SHP77 (cell line): ENCODE measurements at places on chromosomes 2 and 18.
A peak's percentile ranks its signal among the peaks of the same experiment; 100 is the strongest.

DNA sequence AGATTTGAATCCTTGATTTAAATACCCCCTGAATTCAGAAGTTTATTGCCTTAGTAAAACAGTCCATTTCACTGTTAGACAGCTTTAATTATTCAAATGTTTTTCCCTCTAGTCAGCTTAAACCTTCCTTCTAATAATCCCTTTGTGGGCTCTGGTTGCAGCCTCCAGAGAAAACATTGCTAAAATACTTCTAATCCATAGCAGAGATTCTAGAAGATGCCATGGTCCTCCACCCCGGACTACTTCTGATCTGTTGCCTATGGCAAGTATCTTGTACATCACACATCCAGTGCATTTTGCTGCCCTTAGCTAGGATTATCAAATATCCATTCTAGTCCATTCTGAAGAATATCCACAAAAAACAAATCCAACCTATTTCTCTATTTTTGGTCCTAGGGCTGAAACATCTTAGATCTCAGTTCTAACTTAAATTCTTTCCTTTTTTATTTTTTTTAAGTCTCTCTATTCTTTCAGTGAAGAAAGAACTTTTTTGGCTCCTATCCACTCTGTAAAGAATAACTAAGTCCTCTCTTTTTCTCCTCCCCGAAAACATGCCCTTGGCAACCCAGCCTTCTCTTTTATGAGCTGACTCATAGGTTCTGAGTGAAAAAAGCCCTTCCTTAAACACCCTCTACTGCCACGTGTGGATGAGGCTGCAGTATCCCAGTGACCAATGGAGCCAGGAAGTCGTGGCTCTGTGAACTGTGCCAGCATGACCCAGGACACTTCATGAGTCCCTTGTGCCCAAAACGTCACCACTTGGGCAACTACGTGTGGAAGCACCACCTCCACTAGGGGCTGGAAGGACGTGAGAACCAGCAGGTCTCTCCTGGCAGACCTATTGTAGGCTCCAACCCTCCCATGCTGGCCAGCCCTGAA, 349.8 kb downstream of the TNS1 start:
- DNase-seq: no peak

DNA sequence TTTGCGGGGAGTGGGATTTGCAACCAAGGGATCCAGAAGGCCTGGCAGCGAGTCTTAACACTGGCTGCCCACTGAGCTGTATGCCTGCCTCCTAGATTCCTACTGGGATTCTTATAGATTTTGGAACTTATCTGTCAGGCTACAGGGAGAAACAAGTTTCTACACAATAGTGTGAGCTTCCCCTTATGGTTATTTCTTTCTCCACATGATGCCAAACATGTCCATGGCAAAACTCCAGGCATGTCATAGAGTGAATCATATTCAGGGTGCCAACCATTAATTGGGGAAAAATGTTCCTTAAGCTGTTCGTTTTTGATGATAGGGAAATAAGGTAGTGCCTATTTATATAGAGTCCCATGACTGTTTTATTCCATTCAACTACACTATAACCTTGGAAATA, 1185.2 kb upstream of the CELF4 start:
- DNase-seq: no peak

GRCh38 chr2:157032017-157032416, 225.5 kb upstream of the GALNT5 start:
- DNase-seq: no peak

- no peak for DNase-seq
These were observed 33.6 kb downstream of the SCTR start for GRCh38 chr2:119490653-119491195.

DNA sequence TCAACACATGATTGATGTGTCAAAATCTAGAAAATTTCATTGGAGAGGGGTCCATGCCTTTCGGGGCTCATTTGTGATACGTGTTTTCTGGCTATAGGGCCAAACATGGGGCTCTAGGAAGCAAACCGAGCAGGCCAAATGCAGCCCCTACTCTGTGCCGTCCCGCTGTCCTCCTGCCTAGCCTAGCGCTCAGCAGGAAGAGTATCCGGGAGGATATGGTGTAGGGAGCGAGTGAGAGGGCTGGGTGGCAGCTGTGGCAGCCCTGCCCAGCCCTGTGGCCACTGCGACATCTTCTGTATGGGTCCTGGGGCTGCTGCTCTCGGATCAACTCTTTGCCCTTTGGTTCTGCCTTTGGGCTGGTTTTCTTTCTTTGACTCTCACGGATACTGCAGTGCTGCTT, 120.1 kb upstream of the MAP3K20 start:
- DNase-seq: no peak

GRCh38 chr2:12602661-12603060, 114.1 kb upstream of the TRIB2 start:
- DNase-seq: no peak

DNA sequence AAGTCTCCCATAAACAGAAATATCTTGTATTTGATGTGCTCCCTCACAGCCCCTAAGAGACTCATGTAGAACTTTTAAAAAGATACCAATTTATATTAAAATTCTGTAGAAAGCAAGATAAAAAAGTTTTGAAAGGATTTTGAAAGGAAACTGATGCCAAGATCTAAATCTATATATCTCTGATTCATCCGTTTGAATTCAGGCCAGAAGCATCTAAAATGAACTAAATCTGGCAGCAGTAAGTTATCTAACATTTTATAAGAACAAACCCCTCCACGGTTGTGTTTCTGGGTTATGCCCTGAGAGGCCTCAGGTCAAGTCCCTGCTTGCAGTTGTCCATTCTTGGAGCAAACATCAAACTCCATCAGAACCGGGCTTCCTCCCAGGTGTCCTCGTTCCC, 165.8 kb downstream of the FBXO15 start:
- DNase-seq: no peak

DNA sequence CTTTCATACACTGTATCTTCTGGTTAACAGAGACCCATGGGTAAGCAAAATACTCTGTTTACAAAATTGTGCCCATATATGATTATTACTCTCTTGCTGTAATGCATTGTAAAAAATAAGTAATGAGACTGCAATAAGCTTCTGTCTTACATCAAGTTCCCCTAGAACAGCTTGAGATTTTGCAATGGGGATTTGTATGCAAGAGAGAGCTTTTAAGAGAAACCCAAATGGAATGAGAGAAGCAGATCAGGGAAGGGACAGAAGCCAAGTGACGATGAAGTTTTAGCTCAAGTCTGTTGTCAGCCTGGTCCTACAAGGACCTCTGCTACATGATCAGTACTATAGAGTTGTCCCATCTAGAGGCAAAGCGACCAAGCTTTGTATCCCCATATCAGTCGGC, 218.1 kb upstream of the VWC2L start:
- no peak for DNase-seq

DNA sequence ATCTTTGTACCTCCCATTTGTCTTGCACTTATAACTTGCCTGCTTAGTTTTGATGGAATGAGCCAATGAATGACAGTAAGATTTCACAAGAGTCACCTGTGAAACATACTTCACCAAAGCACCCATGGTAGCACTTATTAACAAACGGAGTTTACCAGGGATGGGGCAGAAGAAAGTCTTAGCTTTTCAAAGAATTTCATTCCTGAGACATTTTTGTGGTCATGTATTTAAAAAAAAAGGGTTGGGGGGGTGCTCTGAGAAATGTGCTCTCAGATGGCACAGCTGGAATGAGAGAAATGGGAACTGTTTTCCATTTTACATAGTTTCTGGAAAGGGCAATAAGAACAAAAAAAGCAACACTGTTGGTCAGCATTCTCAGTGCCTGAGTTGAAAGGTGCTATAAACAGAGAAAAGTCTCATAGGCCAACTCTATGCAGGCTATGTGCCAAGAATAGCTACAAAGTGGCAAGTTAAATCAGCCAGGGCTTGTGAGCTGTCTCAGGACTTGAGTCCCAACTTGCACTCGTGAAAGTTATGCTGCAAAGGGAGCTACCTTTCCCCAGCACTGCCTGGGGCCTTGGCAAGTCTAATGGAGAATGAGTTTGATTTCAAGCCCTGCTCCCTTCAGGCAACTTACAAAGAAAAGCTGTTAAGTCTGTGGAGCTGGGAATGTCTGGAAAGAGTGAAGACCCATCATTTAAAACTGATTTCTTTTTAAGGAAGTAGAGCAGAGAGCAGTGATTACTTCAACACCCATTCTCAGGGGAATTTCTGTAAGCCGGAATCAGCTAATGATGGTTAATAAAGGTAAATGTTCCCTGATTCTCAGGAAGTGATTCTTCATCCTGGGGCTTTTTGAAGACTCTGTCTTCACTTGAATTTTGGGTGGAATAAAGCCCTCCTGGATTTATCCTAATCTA, 170.6 kb downstream of the SLC8A1 start:
- DNase-seq: no peak

- no peak for DNase-seq
These were observed 83.9 kb downstream of the LYPD1 start for GRCh38 chr2:132586101-132586511.

- DNase-seq: peak; percentile 94
These were observed 26.5 kb downstream of the CRACDL start for GRCh38 chr2:98909317-98910211.

- DNase-seq: no peak
These were observed 12.2 kb upstream of the COL5A2 start for GRCh38 chr2:189191766-189192165.

DNA sequence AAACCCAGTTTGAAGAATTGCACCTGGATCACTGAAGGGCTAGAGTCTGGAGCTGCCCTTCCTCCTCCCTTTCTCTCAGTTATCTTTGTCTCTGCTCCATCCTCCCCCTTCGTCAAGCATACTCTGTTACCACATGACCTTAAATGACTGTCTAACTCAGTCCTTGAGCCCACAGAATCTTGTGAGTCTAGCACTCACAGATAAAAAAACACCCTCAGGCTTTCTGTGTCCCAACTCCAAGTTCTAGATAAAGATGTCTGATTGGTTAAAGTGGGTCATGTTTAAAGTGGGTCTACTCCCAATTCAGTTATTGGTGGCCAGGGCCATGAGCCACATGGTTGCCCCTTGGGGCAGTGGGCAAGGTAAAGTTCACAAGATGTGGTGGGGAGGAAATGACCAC, 53.5 kb upstream of the CYP1B1 start:
- DNase-seq: no peak

GRCh38 chr18:77776104-77776503, 526.5 kb downstream of the GALR1 start:
- no peak for DNase-seq

DNA sequence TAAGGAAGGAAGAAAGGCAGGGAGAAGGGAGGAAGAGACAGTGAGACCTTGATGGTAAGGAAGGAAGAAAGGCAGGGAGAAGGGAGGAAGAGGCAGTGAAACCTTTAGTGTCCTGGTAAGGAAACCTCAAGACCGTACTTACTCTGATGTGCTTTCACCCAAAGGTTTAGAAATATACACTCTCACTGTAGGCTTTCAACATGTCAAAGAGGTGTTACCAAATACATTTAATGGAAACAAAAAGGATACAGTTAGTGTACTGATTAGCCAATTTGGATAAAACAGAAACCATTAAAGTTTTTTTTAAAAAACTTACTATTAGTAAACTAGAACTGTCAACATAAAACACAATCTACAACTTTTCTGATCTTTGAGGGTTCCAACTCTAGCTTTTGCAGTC, 7.1 kb downstream of the FBXO15 start:
- DNase-seq: no peak

DNA sequence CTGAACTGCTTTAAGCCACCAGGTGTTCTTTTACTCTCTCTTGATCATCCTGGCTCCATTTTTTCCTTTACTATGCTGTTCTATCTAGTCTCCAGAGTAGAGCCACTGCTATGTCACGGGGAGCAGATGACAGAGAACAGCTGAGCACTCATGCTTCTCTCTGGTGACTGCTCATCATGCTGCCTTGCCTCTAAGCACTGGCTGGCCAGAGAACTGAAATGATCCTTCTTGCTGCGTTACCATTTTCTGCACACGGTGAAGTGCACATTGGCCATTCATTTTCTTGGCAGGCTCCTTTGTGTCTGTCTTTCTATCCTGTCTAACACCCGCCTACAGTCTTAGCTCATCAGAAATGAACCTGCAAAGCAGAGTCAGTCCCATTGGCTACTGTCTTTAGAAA, 86.0 kb downstream of the KCTD1 start:
- DNase-seq: no peak

- no peak for DNase-seq
These were observed 77.4 kb upstream of the GCFC2 start for GRCh38 chr2:75788154-75788553.

GRCh38 chr2:236137066-236137465, 31.1 kb downstream of the GBX2 start:
- no peak for DNase-seq

GRCh38 chr18:74444104-74444503, 13.0 kb downstream of the DIPK1C start:
- no peak for DNase-seq

GRCh38 chr2:70471129-70471528, 82.5 kb downstream of the TGFA start:
- DNase-seq: no peak

DNA sequence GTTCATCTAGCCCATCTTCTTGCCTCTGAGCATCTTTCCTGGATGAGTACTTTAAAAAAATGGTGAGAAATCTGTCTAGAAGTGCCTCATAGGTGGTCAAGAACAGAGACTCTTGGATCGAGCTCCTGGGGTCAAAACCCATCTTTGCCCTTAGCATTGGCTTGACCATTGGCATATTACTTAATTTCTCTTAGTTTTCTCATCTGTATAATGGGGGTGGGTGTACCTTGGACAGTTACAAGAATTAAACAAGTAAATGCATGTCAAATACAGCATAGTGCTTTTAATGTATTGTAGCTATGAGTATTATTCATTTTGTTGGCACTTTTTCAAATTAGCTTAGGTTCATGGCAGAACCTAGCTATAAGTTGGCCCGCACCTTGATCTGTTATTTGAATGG, 36.8 kb downstream of the DHRS9 start:
- DNase-seq: no peak

- DNase-seq: no peak
These were observed 76.9 kb downstream of the RHOB start for GRCh38 chr2:20523799-20524187.

- peak; percentile 23 for DNase-seq
These were observed 273.6 kb downstream of the PAX3 start for GRCh38 chr2:222024932-222025880.

- no peak for DNase-seq
These were observed 221.7 kb upstream of the SH3BP4 start for GRCh38 chr2:234730066-234730640.

- DNase-seq: no peak
These were observed 5.0 kb downstream of the TMEM237 start for GRCh38 chr2:201638326-201638725.

DNA sequence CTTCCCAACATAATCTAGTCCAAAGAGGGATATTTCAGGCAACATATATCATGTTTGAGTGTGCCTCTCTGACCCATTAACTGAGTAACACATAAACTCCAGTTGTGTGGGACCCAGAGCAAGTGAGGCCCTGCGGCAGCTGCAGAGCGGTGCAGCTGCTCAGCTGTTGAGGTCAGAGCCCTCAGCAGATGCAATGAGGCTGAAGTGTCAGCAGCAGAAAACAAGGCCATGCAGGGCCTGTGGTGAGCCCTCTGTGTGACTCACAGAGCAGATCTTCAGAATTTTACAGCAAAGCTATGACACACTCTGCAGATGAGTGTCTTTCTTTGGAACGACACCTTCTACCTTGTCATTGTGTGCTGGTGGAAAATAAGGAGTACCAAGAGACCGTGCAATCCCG, 168.5 kb downstream of the CBLN2 start:
- DNase-seq: peak; percentile 93
